ENCODE measurements at places on chromosomes 1 and 21.

- peak; percentile 82 for DNase-seq
Observed at GRCh38 chr1:12464598-12465056, 153.4 kb downstream of the DHRS3 start.

DNA sequence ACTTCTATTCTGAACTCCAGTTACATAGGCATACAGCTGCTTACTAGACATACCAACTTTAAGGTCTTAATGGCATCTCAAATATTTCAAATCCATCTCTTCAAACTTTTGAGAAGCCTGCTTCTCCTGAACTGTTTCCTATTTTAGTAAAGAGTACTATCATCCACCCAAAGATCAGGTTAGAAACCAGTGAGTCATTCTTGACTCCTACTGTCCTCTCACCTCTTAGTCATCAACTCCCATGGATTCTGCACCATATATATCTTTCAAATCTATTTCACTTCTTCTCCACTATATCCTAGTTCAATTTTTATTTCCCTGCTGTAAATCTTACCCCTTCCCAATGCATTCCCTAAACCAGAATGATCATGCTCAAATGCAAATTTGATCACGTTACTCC, 18.1 kb upstream of the BEND5 start:
- no peak for DNase-seq

- peak; percentile 33 for DNase-seq
Observed at GRCh38 chr1:14190508-14190907, 408.0 kb upstream of the KAZN start.

DNA sequence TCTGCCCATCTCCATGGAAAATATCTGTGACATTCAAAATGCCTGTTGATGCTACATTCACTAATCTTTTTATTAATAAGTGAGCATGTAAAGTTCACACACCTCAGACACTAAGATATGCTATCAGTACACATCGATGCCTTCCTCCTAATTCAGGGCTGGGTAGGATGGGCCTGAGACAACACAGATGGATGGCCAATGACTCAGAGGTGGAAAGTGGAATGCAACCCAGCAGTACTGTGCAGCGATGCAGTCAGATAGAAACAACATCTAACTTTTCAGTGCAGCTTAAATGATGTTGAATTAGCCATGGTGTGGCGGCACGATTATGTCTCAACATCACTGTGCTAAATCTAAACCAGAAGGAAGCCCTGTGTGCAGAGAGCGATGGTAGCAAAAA, 161.6 kb upstream of the KCNJ15 start:
- DNase-seq: no peak

- peak; percentile 11 for DNase-seq
Observed at GRCh38 chr1:167221126-167221737, 546 bp downstream of the POU2F1 start.
